ENCODE measurements at places on chromosomes 1 and 21. TPM values are rescaled to one million over a fixed set of nuclear protein-coding genes. Genes with fewer than 3 reads are reported as not detected.

Gene TXLNA
- total RNA-seq: 85.0 TPM

Gene SEMA6C
- 2.0 TPM for total RNA-seq

Gene S100A9
- not detected for total RNA-seq

Gene KISS1
- not detected for total RNA-seq

Gene TSPAN1
- 0.73 TPM for total RNA-seq

Gene CLCA4
- not detected for total RNA-seq

Gene ATXN7L2
- total RNA-seq: 1.3 TPM

Gene ST6GALNAC5
- total RNA-seq: 0.83 TPM

Gene CNR2
- not detected for total RNA-seq

Gene CSF1
- total RNA-seq: 53.5 TPM

Gene SERINC2
- total RNA-seq: 13.4 TPM

Gene C1orf226
- 0.07 TPM for total RNA-seq

Gene OLFML2B
- total RNA-seq: 19.4 TPM

Gene MROH9
- total RNA-seq: 0.39 TPM

Gene AVPR1B
- total RNA-seq: not detected

Gene TPTE
- not detected for total RNA-seq

Gene CALML6
- 0.46 TPM for total RNA-seq

Gene SNRPE
- total RNA-seq: 24.8 TPM

Gene GJA8
- not detected for total RNA-seq

Gene TNFSF4
- total RNA-seq: 2.3 TPM

Gene FAM3B
- not detected for total RNA-seq
